ENCODE measurements at places on chromosomes 3 and 15. TPM values are rescaled to one million over a fixed set of nuclear protein-coding genes. Genes with fewer than 3 reads are reported as not detected.

Gene TM4SF18
- total RNA-seq = not detected

Gene REC114
- not detected for total RNA-seq

Gene CCR3
- total RNA-seq = not detected

Gene STAB1
- total RNA-seq = 0.07 TPM

Gene FURIN
- total RNA-seq = 432 TPM

Gene CDC25A
- total RNA-seq = 60.2 TPM

- DNase-seq = no peak
Observed at GRCh38 chr3:42115215-42115614, 24.1 kb downstream of the TRAK1 start.

DNA sequence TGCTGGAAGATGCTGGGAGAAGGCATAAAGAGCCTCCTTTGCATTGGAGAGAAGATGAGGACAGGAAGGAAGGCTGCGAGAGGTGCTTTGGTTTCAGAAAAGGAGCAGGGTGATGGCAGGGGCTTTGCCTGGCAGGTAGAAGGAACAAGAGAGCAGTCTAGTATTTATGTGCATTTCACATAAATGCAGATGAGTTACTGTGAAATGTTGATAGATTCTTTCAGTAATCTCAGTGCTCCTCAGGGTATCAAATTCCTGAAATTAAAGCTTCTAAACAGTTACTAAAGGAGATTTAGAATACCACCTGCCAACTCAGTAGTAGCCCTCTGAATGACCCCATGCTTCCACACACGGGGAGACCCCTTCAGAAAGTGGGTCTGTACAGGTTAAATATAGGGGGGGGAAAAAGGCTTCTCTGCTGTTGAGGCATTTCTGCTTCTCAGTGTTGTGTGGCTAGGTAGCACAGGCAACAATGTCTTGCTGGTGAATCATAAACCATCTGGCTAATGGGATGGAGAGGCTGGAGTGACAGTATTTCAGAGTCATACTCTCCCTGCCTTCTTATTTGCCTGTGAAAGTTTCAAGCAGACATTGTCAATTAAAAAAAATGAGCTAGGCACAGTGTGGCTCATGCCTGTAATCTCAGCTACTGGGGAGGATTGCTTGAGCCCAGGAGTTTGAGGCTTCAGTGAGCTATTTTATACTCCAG lies 14.3 kb upstream of the FBXL22 start:
- peak; percentile 50 for DNase-seq

GRCh38 chr3:48280881-48281280 lies 40.0 kb downstream of the ZNF589 start:
- no peak for DNase-seq

DNA sequence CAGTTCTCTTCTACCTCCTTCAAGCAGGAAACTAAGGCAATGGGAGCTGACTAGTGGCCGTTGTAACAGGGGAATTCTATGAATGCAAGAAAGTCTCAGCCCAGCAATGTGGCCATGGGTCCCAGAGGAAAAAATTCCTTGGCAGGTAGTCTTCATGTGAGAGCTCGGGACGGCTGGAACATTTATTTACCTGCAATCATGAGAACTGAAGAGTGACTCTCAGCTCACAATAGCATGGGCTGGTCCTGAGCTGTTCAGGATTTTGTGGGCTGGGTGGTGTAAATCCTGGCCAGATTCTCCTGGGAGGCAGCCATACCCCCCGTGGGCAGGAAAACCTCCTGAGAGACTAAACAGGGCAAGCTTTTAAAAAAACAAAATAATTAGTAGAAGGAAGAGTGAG lies 330.3 kb upstream of the CTNNB1 start:
- no peak for DNase-seq

- no peak for DNase-seq
Observed at GRCh38 chr3:99023590-99024192, 122.2 kb upstream of the DCBLD2 start.

- DNase-seq = no peak
Observed at GRCh38 chr3:16595778-16596177, 9.4 kb downstream of the DAZL start.

GRCh38 chr3:21901484-21901883 lies 150.5 kb upstream of the ZNF385D start:
- no peak for DNase-seq

- DNase-seq = no peak
Observed at GRCh38 chr3:124759666-124760401, 29.6 kb downstream of the UMPS start.

DNA sequence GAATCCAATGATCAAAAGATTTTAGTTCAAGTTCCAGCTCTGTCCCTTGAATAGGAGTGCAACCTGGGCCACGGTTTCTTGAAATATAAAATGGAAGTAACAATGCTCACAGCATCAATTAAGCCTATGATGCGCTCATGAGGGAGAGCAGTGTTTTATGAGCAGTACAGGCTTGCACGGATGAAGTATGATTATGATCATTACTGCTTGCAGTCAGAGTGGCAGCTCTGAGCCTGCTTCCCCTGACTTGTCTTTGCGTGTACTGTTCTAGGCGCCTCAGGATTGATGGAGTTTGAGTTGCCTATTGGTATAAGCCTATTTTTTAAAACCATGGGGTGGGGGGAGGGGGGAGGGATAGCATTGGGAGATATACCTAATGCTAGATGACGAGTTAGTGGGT lies 37.0 kb downstream of the ITGB5 start:
- DNase-seq = no peak

DNA sequence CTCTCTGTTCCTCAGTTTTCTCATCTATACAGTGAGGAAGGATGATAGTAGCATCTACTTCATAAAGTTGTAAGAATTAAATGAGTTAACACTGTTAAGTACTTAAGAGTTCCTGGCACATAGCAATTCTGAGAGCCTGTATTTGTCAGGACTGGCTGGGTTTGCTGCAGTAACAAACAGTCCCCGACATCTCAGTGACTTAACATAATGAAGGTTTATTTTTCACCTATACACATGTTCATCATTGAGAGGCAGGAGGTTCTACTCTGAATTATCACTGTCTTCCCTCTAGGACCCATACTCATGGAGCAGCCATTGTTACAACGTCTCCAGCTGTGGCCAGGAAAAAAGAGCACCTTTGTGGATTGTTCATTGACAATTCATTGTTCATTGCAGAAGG lies 190.6 kb upstream of the PROK2 start:
- DNase-seq = no peak

- DNase-seq = no peak
Observed at GRCh38 chr3:61575893-61576292, 14.5 kb downstream of the PTPRG start.

GRCh38 chr3:121252676-121253075 lies 293.1 kb downstream of the POLQ start:
- no peak for DNase-seq

- peak; percentile 80 for DNase-seq
Observed at GRCh38 chr15:72342385-72342784, 22.4 kb upstream of the CELF6 start.

- DNase-seq = no peak
Observed at GRCh38 chr3:96996009-96996408, 181.6 kb downstream of the EPHA6 start.

DNA sequence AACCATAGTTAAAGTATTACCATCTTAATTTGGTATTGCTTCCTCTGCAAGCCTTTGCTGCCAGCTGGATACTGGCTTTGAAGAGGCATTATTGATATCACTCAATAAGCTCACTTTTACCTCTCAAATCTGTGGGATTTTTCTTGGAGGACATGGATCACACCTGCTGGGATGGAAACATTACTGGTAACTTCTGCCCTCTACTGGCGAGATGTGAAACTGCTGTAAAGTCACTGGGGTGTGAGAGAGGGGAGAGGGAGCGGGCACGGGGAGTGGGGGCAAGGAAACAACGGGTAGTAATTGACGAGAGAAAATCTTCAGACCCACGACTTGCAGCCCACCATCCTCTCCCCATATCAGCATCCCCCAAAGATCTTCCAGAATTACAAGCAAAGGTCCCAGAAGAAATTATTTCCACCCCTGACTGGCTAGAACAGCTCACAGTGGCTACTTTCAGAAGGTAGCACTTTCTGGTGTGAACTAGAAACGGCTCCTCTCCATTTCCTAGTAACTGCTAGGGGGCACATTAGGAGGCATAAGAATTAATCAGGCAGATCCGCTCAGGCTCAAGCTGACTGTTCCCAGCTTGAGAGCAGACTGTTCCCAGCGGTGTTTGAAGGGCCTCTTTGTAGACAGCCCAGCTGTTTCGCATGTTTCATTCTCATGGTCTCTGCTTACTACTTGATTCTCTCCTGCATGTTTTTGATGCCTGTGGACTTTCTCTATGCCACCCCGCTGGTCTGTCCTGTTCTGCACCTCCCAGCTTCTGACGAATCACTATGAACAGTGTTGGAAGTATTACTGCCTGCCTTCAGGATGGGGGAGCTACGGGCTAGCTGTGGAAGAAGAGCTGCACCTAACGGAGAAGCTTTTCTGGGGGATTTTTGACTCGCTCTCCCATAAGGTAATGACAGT lies 230.4 kb upstream of the CHRM5 start:
- peak; percentile 75 for DNase-seq

DNA sequence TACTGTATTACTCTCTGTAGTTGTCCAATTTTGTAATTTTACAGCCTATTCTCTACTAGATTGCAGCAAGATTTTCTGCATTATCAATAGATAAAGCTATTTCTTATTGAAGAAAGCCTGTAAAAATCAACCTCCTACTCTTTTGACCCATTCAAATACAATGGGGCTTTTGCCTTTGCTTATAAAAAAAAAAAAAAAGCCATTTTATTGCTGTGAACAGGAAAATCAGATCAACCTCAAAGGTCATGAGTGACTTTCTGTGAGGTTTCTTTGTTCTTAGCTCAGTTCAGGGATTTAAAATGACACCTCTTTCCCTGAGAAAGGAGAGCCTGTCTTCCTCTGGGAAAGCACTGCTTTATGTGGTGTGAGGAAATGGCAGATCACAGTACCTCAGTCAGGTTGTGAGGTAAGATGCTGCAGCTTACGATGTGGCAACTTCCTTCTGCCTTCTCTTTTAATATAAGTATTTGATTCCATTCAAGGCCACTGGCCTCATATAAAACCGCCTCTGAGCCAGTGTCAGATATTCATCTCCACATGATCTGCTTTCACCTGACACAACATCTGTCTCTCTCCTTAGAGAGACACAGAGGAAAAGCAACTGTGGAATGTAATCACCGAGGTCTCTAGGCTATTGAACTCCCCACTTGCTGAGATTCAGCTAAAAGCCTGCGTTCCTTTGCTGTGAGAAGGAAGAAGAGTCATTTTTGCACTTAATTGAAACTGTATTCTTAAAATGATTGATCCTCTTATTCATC lies 161.5 kb upstream of the MB21D2 start:
- DNase-seq = no peak

GRCh38 chr3:81198756-81199155 lies 562.7 kb downstream of the GBE1 start:
- DNase-seq = no peak

DNA sequence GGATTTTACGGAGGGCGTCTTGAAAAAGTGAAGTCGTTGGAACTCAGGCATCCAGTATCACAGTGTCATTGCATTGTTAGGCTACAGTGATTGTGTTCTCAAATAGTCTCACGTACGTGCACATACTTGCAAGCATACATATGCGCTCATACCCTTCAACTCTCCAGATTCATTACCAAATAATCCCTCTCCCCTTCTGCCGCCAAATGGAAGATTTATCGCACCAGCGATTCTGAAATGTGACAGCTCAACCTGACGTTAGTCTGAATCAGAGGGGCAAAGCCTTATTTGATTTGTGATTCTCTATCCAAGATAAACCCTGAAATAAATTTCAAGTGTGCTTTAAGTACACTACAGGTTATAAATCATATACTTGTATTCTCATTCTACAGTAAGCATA lies 119.4 kb downstream of the GADL1 start:
- no peak for DNase-seq

- no peak for DNase-seq
Observed at GRCh38 chr3:21462141-21462540, 288.9 kb downstream of the ZNF385D start.

GRCh38 chr15:95843241-95843910 lies 487.1 kb upstream of the NR2F2 start:
- no peak for DNase-seq

- no peak for DNase-seq
Observed at GRCh38 chr15:43433165-43433564, 59.8 kb downstream of the TP53BP1 start.

- peak; percentile 11 for DNase-seq
Observed at GRCh38 chr3:25884981-25885380, 95.1 kb downstream of the OXSM start.

DNA sequence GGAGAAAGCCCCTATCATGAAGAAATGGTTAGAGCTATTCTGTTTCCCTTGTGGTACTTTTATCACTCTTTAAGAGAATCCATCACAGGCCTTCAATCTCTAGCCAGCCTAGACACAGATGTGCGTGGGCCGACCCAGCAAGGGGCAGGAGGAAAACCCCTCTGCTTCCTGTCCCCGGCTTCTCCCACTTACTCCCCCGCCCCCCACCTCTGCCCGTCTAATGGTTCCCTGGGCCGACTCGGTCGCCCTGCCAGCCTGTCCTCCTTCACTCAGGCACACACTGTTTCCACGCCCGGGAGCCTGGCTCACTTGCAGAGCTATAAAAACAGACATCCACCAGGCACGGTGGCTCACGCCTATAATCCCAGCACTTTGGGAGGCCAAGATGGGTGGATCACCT lies 58.3 kb upstream of the TFRC start:
- DNase-seq = no peak

GRCh38 chr3:59127071-59127470 lies 77.2 kb upstream of the CFAP20DC start:
- DNase-seq = no peak

DNA sequence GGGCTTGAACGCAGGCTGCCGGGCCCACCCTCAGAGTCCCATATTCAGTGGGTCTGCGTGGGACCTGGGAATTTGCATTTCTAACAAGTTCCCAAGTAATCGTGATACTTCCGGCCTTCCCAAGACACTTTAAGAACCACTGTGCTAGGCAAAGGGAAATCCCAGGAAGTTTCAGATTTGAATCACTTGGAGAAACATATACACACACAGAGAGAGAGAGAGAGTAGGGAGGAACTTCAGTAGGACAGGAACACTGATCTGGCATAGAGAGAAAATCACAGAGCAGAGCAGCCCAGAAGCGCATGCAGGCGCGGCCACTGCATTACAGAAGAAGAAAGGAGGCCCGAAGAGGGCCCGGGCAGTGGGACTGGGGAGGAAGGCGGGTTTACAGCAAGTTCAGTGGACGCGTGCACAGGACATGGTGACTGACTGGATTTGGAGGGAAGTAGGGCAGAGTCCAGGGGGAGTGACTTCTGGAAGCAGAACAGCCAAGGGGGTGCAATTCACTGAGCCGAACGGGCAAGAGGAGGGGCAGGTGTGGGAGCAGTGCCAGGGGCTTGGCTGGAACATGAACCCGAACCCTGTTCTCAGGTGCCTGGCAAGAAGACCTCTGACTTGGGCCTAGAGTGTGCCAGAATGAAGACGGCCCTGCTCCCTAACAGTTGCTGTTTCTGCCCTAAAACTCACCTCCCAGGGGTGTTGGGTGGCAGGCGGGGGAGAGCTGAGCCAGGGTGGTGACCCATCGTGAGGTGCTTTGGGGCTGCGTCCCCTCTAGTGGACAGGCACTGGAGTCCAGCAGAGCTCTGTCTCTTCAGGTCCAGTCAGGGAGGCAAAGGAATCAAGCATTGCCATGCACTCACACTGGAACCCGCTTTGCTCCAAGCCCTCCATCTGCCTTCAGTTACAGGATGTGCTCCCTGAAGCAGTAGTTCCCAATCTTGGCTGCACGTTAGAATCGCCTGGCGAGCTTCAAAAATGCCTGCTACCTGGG lies 101.3 kb upstream of the HES1 start:
- no peak for DNase-seq

GRCh38 chr15:40259021-40259420 lies 20.2 kb downstream of the PAK6 start:
- DNase-seq = no peak

- DNase-seq = no peak
Observed at GRCh38 chr3:130516645-130517512, at the start of gene COL6A6. TSS of gene COL6A6 (plus strand) at chr3:130517177. CDS start at chr3:130560365, 43,188 bp downstream.

All from activated CD4-positive, alpha-beta T cell treated with anti-CD3 and anti-CD28 coated beads, Interleukin-2, amount 10 ng/mL, durations not matched to agents 24 days and 14 days (primary cell).